Lower lobe of right lung (tissue), 2 donors: ENCODE measurements at places on chromosomes 6 and 20. TPM values are rescaled to one million over a fixed set of nuclear protein-coding genes. Genes with fewer than 3 reads are reported as not detected.

DNA sequence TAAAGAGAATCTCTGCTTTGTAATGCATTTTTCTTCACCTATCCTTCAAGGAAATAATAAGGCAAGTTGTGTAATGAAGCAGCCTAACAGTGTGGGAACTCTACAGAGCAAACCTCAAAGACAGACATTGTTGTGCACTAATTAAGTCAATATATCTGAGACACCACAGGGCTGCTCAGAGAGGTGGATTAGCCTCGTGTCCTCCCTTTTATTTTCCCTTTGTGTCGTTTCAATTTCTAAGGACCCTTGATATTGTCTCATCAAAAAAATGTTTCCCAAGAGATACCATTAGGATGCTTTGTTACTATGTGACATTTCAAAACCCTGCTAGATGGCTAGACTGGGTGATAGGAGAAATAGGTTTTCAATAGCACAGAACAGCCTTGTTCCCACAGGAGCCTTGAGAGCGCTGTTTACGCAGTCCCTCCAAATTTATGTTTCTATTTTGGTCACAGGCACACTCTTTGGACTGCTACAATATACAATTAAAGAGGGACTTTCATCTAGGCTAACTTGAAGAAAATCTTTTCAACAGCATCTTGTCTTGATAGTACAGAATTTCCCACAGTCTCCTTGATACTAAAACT lies 23.1 kb downstream of the UBE3D start:
- DNase-seq = no peak

GRCh38 chr20:5612581-5613301 lies 137.5 kb upstream of the SHLD1 start:
- no peak for DNase-seq

DNA sequence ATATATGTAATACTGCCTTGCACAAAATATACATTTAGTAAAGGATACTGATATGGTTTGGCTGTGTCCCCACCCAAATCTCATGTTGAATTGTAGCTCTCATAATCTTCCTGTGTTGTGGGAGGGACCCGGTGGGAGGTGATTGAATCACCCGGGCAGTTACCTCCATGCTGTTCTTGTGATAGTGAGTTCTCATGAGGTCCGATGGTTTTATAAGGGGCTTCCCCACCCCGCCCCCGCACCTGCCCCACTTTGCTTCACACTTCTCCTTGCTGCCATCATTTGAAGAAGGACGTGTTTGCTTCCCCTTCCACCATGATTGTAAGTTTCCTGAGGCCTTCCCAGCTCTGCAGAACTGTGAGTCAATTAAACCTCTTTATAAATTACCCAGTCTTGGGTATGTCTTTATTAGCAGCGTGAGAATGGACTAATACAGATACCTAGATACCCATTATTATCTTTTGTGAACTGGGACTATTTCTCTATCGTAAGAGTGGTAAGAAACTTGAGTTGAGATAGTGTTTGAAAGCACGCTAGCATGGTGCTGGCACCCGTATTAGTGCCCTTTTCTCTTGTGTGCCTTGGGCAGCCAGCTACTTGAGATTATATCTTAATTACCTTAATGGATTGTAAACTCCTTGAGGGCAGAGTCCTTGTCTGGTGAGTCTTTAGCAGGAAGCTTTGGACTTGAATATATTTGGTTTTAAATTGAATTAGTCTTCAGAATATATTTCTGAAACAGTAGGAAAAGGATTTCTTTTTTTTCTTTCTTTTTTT lies 25.6 kb downstream of the TOP1 start:
- no peak for DNase-seq

GRCh38 chr6:109093732-109094415 lies 772 bp downstream of the SESN1 start:
- DNase-seq = no peak

GRCh38 chr6:142728910-142729481 lies 216.0 kb downstream of the HIVEP2 start:
- no peak for DNase-seq

DNA sequence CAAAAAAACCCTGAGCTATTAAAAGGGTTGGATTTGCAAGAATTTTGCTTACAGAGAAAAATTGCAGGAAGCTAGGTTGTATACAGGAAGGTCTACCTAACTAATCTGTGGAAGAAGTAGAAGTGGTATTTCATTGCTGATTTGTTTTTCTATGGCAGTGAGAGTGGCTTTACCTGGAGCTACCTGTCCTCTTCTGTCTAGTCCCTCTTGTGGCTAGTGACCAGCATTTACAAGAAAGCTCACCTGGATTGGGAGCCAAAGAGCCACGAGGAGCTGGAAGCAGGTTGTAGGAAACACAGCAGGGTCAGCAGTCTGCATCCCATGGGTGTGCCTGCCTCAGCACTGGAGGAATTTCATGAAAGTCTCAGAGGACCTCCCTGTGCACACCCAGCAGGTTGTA lies 120.3 kb upstream of the RALGAPA2 start:
- no peak for DNase-seq

GRCh38 chr6:7328243-7328642 lies 15.2 kb upstream of the SSR1 start:
- DNase-seq = no peak

- no peak for DNase-seq
Observed at GRCh38 chr6:158812611-158813010, 6.6 kb downstream of the EZR start.

GRCh38 chr20:34473262-34473883 lies 42.8 kb upstream of the DYNLRB1 start:
- DNase-seq = no peak

DNA sequence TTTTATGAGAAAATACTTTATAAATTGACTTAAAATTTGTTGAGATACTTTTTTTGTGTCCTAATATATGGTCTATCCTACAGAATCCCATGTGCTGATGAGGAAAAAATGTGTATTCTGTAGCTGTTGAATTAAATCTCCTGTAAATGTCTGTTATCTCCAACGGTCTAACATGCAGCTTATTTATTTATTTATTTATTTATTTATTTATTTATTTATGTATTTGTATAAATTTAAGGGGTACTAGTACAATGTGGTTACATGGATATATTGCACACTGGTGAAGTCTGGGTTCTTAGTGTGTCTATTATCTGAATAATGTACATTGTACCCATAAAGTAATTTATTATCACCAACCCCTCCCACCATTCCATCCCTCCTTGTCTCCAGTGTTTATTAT lies 315.5 kb downstream of the TENT5A start:
- no peak for DNase-seq

GRCh38 chr6:149988550-149989346 lies 25.0 kb downstream of the ULBP1 start:
- no peak for DNase-seq

GRCh38 chr6:89140347-89141156 lies 5.3 kb upstream of the PM20D2 start:
- DNase-seq = no peak

GRCh38 chr20:17403461-17403860 lies 127.7 kb downstream of the BFSP1 start:
- no peak for DNase-seq

GRCh38 chr20:21004386-21005076 lies 101.6 kb downstream of the LINC00237 start:
- DNase-seq = no peak

DNA sequence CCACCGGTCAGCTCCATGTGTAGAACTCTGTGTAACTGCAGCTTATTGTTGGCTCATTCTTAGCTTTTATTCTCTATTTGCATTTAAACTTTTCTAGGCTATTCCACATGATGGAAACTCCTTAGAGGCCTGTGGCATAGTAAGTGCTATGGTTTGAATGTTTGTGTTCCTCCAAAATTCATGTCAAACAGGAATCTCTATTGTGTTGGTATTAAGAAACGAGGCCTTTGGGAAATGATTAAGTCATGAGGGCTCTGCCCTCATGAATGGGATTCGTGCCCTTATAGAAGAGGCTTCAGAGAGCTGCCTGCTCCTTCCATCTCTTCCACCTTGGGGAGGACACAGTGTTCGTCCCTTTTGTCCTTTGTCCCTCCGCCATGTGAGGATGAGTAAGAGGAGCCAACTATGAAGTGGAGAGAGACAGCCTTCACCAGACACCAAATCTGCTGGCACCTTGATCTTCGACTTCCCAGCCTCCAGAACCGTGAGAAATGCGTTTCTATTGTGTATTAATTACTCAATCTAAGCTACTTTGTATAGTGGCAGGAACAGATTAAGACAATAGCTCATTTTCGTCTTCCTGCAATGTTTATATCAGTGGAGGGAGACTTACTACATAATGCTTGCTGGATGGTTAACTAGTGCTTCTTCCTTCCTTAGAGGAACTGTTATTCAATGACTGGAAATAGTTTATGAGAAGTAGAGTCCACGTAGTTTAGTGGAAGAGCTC lies 361.1 kb downstream of the FARS2 start:
- DNase-seq = no peak

DNA sequence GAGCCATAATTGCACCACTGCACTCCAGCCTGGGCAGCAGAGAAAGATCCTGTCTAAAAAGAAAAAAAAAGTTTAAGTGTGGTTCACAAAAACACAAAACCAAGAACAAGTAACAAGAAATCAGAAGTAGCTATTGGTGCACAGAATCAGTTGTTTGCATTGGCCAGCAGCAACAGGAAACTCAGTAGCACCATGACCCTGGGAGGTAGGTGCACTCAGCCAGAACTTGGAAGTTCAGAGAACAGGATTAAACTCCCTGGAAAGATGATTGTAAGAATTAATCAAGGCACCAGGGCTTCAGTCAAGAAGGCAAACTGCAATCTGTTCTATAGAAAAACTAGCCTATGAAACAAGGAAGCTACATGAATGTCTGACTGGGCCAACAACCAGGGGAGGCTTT lies 267.9 kb downstream of the COL12A1 start:
- DNase-seq = no peak

DNA sequence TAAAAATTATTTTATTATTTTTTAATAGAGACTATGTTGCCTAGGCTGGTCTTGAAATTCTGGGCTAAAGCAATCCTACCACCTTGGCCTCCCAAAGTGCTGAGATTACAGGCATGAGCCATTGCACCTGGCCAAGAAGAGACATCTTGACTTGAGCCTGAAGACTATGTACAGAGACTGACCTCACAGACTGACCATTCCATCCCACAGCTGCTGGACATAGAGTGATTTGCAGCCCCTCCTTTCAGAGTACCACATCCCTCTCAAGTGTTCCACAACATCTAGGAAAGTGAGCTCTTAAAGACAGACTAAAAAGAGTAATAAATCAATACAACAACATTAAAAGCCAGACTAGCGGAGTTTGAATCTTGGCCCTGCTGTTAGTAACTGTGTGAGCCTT lies 39.0 kb downstream of the RNF8 start:
- no peak for DNase-seq

DNA sequence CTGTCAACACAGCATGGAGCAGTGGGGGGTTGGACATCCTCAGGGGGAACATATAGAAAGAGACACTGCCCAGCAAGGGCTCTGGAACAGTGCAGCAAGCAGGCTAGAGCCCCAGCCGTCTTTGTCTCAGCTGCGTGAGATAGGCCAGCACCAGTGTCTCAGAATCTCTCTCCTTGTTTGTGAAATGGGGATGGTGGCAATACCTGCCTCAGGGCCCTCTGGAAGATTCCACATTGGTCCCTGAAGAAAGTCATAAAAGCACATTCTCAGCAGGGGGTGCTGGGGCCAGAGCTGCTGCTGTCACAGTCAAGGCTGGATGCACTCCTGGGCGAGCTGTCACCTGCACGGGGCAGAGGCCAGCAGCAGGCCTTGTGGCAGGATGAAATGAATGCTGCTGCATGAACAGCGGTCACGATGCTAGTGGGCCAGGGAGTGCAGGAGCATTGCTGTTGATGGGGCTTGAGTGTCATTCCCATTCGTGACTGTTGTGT lies 121.7 kb downstream of the SYCP2 start:
- DNase-seq = no peak

GRCh38 chr6:70310063-70310694 lies 7.3 kb upstream of the COL9A1 start:
- no peak for DNase-seq

GRCh38 chr6:134356405-134356804 lies 38.5 kb upstream of the SGK1 start:
- DNase-seq = no peak

ZNF341 gene
- 5.6 TPM for total RNA-seq

MMUT gene
- total RNA-seq = 21.9 TPM

FNDC1 gene
- total RNA-seq = 0.44 TPM

PBOV1 gene
- not detected for total RNA-seq

LST1 gene
- total RNA-seq = 127 TPM

ZBP1 gene
- total RNA-seq = 5.8 TPM

SLC44A4 gene
- 53.7 TPM for total RNA-seq

SLC22A3 gene
- total RNA-seq = 37.7 TPM

MRPS10 gene
- 23.6 TPM for total RNA-seq

HRH3 gene
- not detected for total RNA-seq

BPIFB4 gene
- total RNA-seq = not detected

ZNF165 gene
- total RNA-seq = 2.2 TPM
